ENCODE measurements at places on chromosomes 1 and 21.

DNA sequence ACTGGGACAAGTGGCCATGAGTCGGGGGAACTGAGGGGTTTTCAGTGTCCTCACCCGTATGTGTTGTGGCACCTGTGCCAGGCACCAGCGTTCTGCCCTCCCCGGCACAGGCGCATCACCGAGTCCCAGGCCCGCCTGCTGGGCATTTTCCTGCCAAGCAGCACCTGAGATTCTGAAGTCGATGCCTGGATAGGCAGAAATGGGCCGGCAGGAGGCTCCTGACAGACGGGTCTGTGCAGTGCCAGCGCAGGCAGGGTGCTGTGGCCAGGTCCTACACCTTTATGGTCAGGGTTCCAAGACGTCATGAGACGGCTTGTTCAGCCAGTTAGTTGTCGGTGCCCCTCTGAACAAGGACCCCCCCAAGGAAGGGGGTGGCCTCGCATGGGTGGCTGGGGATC lies 10.6 kb downstream of the FAAP20 start:
- no peak for DNase-seq

GRCh38 chr1:208289716-208290115 lies 45.5 kb upstream of the PLXNA2 start:
- DNase-seq: no peak

GRCh38 chr1:51574796-51575195 lies 42.1 kb upstream of the OSBPL9 start:
- no peak for DNase-seq

GRCh38 chr21:42649122-42650032 lies 4.0 kb upstream of the PDE9A start:
- no peak for DNase-seq

- no peak for DNase-seq
Observed at GRCh38 chr1:151720125-151720524, 1.2 kb upstream of the RIIAD1 start.

Measured in effector memory CD8-positive, alpha-beta T cell (primary cell).